ENCODE measurements at places on chromosomes 7 and 10. TPM values are rescaled to one million over a fixed set of nuclear protein-coding genes. Genes with fewer than 3 reads are reported as not detected.

DNA sequence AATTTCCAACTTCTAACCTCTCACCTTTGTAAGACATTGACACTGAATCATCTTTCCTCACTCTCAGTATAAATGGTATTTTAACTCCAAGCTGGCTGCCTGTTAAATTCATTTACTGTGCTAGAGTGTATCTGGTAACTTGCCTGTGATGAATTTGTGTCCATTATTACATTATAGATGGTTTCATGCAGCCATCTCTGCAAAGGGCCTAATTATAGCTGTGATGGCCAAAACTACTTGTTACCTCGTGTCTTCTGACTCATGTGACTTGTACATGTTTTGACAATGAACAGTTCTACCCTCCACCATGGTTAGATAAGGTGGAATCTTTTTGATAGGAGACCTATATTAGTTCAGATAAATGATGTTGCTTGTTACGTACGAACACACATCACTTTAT, 392.0 kb downstream of the PAXIP1 start:
- no peak for DNase-seq
- peaks cover 2% of the 10 kb centered on the region for H3K4me1 ChIP-seq
- no peaks in the 10 kb centered on the region for H3K36me3 ChIP-seq
- H3K27ac ChIP-seq, result no peak overlapping the region
- no peaks in the 10 kb centered on the region for H3K27me3 ChIP-seq

ACTR3C gene
- 5.6 TPM for total RNA-seq

DNA sequence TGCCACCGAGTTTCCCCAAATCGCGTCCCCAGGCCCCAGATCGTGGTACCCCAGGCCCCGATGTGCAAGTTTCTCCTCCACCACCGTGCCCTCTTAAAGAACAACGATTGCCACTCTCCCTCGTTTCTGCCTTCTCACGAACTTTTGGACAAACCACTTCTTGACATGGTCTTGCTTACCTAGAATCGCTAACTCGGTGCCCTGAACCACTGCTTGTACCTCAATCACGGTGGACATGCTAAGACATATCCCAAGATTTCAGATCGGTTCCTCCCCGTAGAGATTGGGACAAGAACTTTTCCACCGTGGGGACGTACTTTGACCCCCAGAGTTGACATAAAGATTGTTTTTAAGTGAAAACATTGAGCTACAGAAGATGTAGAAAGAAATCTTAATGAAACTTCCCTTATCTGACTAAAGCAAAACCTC, 477 bp upstream of the ZC3HAV1 start:
- DNase-seq, result no peak
- H3K4me1 ChIP-seq, result peaks cover 19% of the 10 kb centered on the region
- H3K36me3 ChIP-seq, result no peaks in the 10 kb centered on the region

- H3K27ac ChIP-seq, result no peak overlapping the region
- no peak for DNase-seq
- no peaks in the 10 kb centered on the region for H3K4me1 ChIP-seq
Measured at GRCh38 chr7:46109437-46109836, 188.4 kb upstream of the IGFBP3 start.

Data from spinal cord (tissue), 10 donors.